ENCODE measurements at places on chromosomes 7 and 10. TPM values are rescaled to one million over a fixed set of nuclear protein-coding genes. Genes with fewer than 3 reads are reported as not detected.
A peak's percentile ranks its signal among the peaks of the same experiment; 100 is the strongest.

GRCh38 chr10:124459395-124459794, 2.2 kb upstream of the LHPP start:
- no peak for DNase-seq

GRCh38 chr7:149867762-149868622, 5.8 kb upstream of the ATP6V0E2 start:
- no peak for DNase-seq

DNA sequence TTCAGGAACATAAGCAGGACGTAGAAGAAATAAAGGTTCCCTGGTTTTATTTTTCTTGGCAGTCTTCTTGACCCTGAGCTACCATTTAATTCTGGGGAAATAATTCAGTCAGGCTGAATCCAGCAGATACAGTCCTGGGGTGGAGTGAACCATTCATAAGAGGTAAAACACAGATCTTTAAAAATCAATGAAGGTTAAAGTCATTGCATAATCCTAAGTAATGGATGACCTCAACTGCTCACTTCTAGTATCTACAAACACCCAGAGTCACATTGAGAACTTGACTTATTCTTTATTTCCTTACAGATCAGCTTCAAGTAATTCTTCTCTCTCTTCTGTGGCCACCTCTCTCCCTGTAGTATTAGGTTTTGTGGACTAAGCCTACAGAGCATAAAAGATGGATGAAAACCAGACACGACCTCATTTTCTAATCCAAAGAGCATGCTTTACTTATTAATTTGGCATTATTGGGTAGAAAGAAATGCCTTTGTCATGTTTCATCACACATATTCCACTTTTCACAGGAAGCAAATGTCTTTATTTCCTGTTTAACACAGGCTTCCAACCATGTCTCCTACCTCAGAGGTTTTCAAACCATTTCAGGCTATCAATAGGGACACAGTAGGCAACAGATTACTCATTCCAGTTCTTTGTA, 182.3 kb upstream of the IMMP2L start:
- DNase-seq: no peak

DNA sequence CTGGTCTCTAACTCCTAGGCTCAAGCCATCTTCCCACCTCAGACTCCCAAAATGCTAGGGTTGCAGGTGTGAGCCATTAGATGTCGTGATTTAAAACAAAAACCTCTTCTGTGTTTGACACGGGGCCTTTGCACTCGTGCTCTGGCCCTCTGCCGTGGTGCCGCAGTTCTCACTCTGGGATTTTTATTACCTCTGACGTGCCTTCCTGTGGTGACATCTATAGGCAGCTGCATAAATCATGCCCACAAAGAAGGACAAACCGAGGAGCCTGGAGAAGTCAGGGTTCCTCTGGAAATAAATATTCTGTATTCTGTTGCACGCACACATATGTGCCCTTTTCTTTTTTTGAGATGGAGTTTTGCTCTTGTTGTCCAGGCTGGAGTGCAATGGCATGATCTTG, 25.9 kb upstream of the OCM start:
- DNase-seq: no peak

GRCh38 chr10:19913987-19914386, 97.8 kb downstream of the PLXDC2 start:
- no peak for DNase-seq

GRCh38 chr7:28169230-28169629, 11.4 kb downstream of the JAZF1 start:
- no peak for DNase-seq

- DNase-seq: no peak
Observed at GRCh38 chr7:94486216-94486615, 23.4 kb upstream of the CASD1 start.

- DNase-seq: no peak
Observed at GRCh38 chr7:45179666-45180065, 22.1 kb downstream of the RAMP3 start.

DNA sequence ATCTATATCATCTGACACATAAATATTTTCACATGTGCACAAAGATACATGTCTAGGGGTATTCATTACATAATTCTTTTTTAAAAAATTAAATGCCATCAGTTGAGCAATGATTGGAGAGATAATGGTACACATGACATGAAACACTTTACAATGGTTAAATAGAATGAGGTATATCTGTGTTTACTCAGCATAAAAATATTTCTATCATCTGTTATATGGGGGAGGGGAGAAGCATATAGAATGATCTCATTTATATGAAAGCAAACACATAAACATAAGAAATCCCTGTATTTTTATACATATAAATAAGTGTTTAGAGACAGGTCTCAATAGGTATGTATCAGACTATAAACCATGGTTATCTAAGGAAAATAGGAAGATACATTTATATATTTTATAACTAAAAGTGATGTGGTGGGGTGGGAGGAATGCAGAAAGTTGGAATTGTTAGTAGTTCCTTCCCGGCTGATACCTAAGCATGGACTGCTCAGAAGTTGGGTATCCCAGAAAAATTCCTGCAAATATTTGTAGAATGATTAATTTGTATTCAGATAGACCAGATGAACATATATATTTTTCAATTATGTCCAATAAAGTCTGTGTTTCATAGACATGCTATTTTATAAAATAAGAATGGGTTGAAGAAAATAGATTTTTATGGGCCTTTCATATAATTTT, 75.1 kb downstream of the SHOC2 start:
- no peak for DNase-seq

- DNase-seq: peak; percentile 38
Observed at GRCh38 chr7:139494835-139495579, 11.5 kb upstream of the KLRG2 start.

- no peak for DNase-seq
Observed at GRCh38 chr7:103379270-103379975, 32.0 kb downstream of the PSMC2 start.

DNA sequence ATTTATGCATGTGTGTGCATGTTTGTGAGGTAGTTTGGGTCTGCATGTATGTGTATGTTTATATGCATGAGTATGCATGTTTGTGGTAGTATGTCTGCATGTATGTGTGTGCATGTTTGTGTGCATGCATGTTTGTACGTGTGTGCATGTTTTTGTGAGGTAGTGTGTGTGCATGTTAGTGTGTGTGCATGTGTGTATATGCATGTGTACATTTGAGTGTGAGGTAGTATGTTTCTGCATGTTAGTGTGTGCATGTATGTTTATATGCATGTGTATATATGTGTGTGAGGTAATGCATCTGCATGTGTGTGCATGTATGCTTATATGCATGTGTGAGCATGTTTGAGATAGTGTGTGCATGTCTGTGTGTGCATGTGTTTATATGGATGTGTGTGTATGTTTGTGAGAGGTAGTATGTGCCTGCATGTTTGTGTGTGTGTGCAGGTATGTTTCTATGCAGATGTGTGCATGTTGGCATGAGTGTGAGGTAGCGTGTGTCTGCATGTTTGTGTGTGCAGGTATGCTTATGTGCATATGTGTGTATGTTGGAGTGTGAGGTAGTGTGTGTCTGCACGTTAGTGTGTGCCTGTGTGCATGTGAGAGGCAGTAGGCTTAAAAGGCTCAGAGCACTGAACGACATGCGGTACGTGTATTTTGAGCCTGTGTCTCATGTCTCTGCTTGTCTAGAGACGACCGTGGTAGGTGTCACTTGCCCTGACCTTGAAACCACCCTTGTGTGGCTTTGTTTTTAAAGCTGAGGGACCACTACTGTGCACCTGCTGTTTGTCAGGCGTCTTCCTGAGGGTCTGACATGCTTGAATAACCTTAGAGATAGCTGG, 43.7 kb downstream of the PFKP start:
- DNase-seq: no peak

DNA sequence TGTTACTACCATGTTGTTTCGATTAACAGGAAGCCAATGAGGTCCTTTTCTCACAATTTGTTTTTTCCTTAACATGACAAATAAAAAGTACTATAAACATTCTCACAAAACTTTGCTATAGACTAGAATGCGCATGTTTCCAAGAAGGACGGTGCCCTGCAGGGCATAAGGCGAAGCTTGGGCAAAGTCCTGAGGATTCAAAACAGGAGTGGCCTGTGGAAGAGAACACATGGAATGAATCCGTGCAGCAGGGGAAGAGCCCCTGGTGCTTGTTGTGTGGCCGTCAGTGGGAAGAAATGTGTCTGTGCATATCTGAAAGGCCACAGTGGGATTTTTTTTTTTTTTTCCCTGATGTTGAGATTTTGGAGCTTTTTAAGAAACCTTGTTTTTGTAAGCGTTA, 67.6 kb downstream of the ITGA8 start:
- no peak for DNase-seq

GRCh38 chr7:121544726-121545125, 148.6 kb upstream of the FAM3C start:
- no peak for DNase-seq

DNA sequence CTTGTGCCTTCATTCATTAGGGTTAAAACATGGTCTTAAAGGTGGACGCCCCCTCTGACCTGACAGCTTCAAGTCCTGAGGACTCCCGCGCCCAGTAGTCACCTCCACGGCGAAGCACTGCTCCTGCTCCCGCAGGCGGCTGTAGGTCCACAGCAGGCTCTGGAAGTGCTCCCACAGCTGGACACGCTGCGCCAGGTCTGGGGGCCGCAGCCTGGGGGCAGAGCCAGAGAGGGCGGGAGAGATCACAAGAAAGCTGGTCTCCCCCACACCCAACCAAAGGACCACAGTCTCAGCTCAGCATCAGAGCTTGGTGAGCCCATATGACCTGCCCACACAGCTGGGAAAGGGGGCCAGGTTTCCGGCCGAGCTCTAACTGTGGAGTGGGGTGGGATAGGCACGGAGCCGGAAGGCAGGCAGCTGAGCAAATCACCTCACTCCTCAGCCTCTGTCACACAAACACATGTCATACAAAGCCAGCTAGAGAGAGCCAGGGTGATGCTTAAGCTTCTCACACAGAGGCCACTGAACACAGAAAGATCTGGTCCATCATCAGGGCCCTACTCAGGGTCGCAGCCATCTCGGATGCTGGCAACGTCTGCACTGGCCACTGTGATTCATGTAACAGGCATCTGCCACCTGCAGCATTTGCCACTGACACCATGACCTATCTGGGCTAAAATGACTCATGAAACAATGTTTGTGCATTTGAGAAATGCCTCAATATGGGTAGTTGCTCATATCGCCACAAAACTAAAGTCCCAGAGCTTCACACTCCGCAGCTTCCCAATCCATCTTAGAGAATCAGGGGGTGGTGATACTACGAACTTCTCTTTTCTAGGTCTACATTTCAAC, 12.6 kb downstream of the HPS1 start:
- no peak for DNase-seq

GRCh38 chr7:128908750-128909624, 1.5 kb downstream of the KCP start:
- DNase-seq: no peak

DNA sequence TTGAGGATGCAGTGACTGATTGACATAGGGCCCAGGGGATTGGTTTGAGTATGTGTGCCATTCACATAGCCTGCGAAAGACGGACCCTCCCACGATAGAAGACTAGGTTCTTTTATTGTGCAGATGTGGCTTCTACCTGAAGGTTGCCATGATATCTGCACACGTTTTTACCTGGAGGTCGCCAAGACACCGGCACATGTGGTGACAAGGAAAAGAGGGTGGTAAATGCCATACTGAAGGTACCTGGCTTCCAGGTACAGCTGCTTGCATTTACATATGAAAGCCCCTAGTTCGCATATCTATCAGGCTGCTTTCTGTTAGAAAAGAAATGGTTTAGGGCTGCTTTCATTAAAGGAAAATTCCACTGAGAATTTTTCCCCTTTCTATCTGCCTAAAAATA, 43.6 kb downstream of the ZNF22 start:
- DNase-seq: no peak

DNA sequence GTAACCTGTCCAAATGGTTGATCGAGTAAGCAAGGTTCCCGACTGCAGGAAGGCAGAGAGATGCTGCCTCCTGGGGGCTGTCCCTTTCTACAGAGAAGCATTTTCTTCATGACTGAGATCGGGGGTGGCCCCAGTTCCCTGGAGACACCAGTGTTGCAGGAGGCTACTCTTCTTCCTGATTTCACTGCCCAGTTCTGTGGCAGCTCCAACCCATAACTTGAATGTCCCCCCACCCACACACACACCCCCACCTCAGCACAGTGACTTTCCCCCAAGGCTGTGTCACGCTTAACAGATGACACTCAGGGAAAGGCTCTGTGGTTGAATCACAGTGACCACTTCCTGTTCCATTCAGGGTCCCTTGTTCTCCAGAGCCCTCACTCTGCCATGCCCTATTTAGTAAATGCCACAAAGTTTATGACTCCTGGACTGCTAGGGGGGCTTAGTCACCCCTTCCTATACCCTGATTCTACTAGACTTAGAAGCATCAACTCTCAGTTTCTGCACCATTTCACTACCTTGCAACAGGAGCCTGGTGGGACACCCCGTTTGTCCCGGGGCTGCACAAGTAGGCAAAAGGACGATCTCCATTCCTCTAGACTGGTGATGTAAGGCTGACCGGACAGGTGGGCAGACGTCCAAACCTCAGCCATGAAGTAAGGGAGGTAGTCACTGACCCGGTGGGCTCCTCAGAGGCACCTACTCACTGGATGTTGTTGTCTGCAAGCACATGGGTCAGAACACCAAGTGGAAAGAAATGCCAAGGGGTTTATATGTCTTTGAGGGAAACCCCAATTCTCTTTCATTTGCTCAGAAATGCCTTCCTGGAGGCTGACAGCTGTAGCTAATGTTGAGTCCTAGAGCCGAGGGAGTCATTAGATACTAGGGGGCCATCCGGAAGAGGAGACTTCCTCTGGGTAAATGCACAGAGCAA, 31.3 kb upstream of the SMC3 start:
- DNase-seq: peak; percentile 91

DNA sequence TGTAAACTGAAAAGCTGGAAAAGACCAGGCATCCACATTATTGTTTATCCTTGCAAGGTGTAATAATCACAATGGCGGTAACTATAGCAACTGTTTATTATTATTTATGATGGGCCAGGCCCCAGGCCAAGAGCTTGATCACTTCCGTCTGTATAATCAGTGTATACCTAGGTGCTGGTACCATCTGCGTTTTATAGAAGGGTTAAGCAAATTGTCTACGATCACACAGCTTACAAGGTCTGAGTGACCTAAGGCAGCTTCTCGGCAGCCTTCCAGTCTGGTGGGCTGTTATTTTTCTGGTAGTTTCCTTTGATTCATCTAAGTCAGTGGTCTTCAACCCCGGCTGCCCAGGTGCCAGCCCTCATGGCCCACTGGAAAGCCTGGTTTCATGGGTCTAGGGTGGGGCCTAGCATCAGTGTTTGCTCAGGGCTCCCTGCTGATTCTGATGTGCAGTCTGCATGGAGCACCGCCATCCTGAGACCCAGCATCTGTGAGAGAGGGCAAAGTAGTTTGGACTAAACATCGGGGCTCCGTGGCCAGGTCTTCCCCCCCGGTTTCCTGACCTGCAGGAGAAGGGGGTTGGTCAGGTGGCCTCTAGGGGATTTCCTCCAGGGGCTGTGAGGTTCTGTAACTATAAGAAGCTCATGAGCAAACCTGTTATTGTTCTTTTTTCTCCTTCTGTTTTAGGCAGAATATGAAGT, 146.4 kb downstream of the RGS10 start:
- no peak for DNase-seq

UNCX gene
- total RNA-seq: not detected

GNG11 gene
- total RNA-seq: not detected

TCERG1L gene
- not detected for total RNA-seq

OR2A5 gene
- not detected for total RNA-seq

TMEM270 gene
- total RNA-seq: not detected

CYP2C19 gene
- total RNA-seq: 0.53 TPM

AGMO gene
- not detected for total RNA-seq

ASB10 gene
- not detected for total RNA-seq

TMEM196 gene
- total RNA-seq: not detected

EGFR gene
- not detected for total RNA-seq

All from activated CD4-positive, alpha-beta memory T cell treated with anti-CD3 and anti-CD28 coated beads for 36 hours (primary cell).